Activated naive CD4-positive, alpha-beta T cell treated with anti-CD3 and anti-CD28 coated beads for 36 hours (primary cell): ENCODE measurements at places on chromosomes 13 and 19. TPM values are rescaled to one million over a fixed set of nuclear protein-coding genes. Genes with fewer than 3 reads are reported as not detected.
A peak's percentile ranks its signal among the peaks of the same experiment; 100 is the strongest.

The ZNF526 gene
- total RNA-seq = 11.5 TPM

The KLHL1 gene
- total RNA-seq = not detected

The SHC2 gene
- total RNA-seq = not detected

The ZNF880 gene
- 8.3 TPM for total RNA-seq

The LRRC4B gene
- total RNA-seq = not detected

The TMPRSS9 gene
- not detected for total RNA-seq

The PLPP2 gene
- total RNA-seq = 0.25 TPM

The RNASEH2B gene
- 49.7 TPM for total RNA-seq

The KLF5 gene
- 1.9 TPM for total RNA-seq

The ZNF507 gene
- 21.5 TPM for total RNA-seq

The TMEM255B gene
- 1.1 TPM for total RNA-seq

The GPR183 gene
- total RNA-seq = 37.4 TPM

DNA sequence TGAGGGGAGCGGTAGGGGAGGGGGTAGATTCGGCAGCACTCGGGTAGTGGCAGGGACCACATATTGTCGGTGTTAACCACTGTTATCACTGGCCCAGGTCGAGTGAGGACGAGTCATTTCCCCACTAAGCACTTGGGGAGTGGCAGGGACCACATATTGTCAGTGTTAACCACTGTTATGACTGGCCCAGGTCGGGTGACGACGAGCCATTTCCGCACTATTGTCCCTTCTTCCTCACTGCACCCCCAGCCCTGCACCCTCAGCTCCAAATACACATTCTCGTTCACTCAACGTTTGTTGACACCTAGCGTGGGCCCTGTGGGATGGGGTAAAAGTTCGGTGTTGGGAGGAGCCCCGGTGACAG is 467 bp upstream of the CLN5 start:
- DNase-seq = peak; percentile 83

DNA sequence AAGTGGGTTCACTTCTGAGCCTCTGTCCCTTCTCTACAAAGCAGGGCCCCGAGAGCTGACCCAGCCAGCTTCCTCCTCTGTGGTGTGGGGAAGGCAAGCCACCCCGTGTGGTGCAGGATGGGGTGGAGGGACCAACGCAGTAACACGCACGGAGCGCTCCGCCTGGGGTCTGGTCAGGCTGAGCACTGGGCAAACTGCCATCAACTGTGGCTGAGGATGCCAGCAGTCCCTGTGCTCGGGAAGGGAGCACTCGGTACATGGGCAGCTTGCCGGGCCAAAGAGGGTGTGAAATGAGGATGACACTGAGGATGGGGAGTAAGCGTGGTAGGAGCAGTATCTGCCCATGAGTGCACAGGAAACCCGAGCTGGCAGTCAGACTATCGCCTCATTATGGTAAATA is 7.6 kb upstream of the GMIP start:
- no peak for DNase-seq

- no peak for DNase-seq
Observed at GRCh38 chr19:55688422-55689218, 13.6 kb downstream of the EPN1 start.

GRCh38 chr13:78286748-78287147 is 316.6 kb downstream of the POU4F1 start:
- no peak for DNase-seq

DNA sequence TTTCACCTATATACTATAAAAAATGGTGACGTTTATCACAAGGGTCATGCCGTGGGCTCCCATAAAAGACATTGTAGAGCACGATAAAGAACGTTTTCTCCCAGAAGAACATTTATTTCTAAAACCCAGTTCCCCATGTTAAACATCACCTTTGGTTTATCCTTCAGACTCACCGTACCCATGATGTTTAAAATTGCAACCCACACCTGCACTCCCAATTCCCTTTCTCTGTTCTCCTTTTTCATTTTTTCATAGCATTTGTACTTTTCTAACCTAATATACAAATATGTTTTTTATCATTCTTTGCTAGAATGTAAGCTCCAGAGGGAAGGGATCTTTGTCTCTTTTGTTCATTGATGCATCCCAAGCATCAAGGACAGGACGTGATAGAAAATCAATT is 2.0 kb downstream of the RCBTB2 start:
- DNase-seq = no peak

DNA sequence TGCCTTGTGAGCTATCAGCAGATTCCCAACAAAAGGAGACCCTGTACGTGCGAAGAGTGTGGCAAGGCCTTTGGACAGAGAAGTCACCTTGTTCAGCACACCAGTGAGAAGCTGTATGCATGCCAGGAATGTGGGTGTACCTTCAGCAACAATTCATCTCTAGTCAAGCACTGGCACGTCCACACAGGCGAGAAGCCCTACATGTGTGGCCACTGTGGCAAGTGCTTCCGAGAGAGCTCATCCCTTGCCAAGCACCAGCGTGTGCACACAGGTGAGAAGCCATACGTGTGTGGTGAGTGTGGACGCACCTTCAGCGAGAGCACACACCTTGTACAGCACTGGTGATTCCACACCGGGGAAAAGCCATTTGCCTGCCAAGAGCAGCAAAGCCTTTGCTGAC is 7.6 kb upstream of the ZSCAN22 start:
- no peak for DNase-seq

DNA sequence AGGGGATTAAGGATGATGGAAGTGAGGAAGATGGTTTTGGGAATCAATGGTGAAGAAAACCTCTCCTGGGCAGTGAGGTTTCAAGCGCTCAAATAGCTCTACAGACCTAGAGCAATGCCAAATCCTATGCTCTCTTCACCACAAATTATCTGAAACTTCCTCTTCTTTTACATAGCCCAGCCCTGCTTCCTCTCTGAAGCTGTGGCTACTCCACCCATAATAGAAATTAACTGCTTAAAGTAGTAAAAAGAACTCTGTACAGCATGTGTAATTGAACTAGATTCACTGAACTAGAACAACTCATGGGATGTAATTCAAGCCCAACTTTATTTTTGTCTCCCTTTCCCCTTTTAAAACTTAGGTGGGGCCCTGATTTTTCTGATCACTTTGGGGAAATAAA is 20.4 kb upstream of the IFT88 start:
- no peak for DNase-seq

DNA sequence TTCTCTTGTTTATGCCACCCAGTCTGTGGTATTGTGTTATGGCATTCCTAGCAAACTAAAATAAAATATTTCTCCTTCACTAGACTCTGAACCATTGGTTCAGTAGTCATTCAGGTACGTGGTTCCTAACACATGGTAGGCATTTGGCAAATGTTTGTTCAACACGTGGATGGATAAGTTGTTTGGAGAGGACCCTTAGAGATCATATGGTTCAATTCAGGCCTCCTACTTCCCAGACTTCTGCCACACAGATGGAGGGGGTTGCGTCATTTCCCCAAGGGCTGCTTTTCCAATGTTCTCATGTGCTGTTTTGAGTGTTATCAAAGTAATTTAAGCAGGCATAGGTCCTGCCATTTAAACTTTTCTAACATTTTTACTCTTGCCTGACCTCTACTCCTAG is 6.7 kb downstream of the CXCL17 start:
- no peak for DNase-seq

- no peak for DNase-seq
Observed at GRCh38 chr13:60944863-60945262, 470.8 kb downstream of the PCDH20 start.

GRCh38 chr13:102825400-102825799 is 20.4 kb upstream of the ERCC5 start:
- no peak for DNase-seq

DNA sequence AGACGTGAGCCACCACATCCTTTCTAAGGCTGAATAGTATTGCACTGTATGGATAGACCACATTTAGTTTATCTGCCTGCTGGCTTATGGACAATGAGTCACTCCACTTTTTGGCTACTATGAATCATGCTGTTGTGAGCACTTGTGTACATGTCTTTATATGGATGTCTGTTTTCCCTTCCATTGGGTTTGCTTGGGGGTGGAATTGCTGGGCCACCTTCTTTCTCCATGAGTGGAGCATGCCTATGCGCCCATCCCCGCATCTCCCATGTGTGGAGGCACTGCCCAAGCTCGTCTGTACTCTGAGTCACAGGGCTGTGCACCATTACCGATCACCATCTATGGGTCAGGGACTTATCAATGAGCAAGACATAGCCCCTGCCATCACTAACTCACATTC is 127.2 kb upstream of the GJB6 start:
- no peak for DNase-seq

GRCh38 chr13:26325876-26326275 is 71.9 kb downstream of the CDK8 start:
- DNase-seq = no peak

DNA sequence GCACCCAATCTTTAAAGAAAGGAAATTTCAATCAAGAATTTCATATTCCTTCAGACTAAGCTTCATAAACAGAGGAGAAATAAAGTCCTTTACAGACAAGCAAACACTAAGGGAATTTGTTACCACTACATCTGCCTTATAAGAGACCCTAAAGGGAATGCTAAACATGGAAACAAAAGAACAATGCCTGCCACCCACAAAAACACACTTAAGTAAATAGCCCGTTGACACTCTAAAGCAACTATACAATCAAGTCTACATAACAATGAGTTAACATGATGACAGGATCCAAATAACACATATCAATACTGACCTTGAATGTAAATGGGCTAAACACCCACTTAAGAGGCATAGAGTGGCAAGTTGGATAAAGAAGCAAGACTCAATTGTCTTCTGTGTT is 1056.9 kb upstream of the ATXN8OS start:
- no peak for DNase-seq

GRCh38 chr13:100361504-100361903 is 227.1 kb downstream of the GGACT start:
- DNase-seq = no peak

DNA sequence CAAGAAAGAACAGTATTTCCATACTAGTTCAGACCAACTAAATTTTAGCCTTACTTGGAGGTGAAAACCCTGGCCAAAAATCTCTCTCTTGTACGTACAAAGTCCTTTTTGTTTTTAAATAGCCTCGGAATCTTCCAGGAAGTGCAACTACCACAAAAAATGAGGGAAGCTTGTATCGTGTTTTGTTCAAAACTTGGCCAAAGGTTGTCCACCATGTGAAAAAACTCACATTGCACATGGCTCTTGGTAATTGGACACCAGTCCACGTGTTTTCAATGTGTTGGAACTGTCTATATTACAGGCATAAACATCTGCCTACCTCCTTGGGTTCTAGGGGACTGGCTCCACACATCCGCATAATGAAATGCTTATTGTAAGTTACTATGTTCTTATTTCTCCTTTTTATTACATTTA is 15.2 kb upstream of the STRN4 start:
- no peak for DNase-seq

- DNase-seq = no peak
Observed at GRCh38 chr19:35915443-35915842, 7.3 kb upstream of the TYROBP start.

GRCh38 chr13:106686163-106686562 is 118.2 kb upstream of the ARGLU1 start:
- DNase-seq = no peak
